ENCODE measurements at places on chromosomes 6 and 20. TPM values are rescaled to one million over a fixed set of nuclear protein-coding genes. Genes with fewer than 3 reads are reported as not detected.
A peak's percentile ranks its signal among the peaks of the same experiment; 100 is the strongest.

SEMG1 gene
- not detected for total RNA-seq

GNL1 gene
- 36.9 TPM for total RNA-seq

TCF15 gene
- total RNA-seq, result not detected

TREM2 gene
- total RNA-seq, result not detected

GTSF1L gene
- total RNA-seq, result not detected

DXO gene
- 30.5 TPM for total RNA-seq

LTB gene
- total RNA-seq, result not detected

SOX18 gene
- not detected for total RNA-seq

TOX2 gene
- total RNA-seq, result not detected

ZBTB46 gene
- total RNA-seq, result 9.6 TPM

POM121L2 gene
- total RNA-seq, result not detected

SLC2A10 gene
- 7.9 TPM for total RNA-seq

UBD gene
- 6.2 TPM for total RNA-seq

PTCHD4 gene
- 16.2 TPM for total RNA-seq

DNA sequence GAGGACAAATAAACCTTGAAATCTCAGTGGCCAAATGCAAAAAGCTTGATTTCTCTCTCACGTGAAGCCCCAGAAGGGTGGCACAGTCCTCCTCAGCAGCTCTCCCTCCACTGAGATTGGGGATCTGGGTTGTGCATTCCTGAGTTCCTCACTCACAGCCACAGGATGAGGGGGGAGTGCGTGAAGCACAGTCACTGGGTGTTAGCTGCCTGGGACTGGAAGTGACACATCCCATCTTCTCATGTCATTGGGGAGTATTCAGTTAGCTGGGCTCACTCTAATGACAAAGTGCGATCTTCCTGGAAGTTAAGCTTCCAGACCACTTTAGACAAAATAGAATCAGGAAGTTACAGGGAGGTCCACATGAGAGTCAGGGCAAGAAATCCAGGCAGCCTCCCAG, 192.2 kb upstream of the LRFN2 start:
- DNase-seq, result no peak

GRCh38 chr6:121600389-121601168, 165.1 kb downstream of the GJA1 start:
- DNase-seq, result no peak

GRCh38 chr6:135328136-135328535, 147.0 kb downstream of the MYB start:
- DNase-seq, result no peak

GRCh38 chr20:40814631-40814960, 125.6 kb upstream of the MAFB start:
- no peak for DNase-seq

- DNase-seq, result peak; percentile 64
Measured at GRCh38 chr6:128515550-128516513, 4.6 kb downstream of the PTPRK start.

DNA sequence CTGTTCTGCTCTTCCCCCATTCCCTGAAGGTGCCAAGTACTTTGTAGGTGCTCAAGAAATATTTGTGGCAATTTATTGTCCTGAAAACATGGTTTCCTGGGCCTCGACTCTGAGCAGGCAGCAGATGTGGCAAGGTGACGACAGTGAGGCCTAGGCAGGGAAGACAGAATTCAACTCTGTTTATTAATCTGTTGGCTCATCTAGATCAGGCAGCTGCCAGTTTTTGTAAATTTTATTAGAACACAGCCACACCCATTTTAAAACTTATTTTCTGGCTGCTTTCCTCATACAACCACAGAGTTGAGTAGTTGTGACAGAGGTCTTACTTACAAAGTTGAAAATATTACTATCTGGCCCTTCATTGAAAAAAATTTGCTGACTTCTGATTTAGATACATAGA, 24.5 kb downstream of the MAPK14 start:
- DNase-seq, result no peak

DNA sequence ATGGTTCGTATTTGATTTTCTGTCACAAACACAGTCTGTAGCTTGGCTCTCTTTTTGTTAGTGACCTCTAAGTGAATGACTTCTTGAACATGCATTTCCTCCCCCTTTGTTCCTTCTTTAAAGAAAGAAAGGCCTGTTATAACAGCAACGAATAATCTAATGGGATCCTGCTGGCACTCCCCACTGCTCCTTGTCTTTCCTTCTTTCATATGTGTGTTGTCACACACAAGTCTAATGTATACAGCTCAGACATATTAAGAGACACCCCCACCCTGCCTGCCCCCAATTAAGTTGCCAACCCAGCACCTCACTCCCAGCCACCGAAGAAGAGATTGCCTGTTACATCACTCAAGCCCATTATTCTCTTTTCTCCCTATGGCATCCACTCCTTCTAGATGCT, 4.9 kb upstream of the SAMD5 start:
- no peak for DNase-seq

DNA sequence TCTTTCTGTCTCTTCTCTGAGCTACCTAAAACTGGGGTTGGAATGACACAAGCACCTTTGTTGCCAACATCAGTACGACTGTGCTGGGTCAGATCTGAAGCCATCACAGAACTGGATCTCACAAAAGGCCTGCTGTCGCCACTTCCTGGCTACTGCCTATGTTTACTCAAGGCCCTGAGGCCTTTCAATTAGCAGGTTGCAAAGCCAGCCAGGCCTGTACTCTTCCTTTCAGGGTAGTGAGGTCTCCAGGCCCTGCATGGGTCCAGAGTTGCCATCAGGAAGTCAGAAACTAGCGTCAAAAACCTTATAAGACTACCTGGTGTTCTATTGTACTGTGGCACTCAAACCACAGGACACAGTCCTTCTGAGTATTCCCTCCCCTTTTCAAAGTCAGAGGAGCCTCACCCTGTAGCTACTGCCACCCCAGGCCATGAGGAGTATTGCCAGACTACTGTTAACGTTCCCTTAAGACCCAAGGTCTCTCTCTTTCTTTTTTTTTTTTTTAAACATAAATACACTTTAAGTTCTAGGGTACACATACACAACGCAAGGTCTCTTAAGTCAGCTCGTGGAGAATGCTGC, 937.4 kb upstream of the GJE1 start:
- DNase-seq, result no peak

DNA sequence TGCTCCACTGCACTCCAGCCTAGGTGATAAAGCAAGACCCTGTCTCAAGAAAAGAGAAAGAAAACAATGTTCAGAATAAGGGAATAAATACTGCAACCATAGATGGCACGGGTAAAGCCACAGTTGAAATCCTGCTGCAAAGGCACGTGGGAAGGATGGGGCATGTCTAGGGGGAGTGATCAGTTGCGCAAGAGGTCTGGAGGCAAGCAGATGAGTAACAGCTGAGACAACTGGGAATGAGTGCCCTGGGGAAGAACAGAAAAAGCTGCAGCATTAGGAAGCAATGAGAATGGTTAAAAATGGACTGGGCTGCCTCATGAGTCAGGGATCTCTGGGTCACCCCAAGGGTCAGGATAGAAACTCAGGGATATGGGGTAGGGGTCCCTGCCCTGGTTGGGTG, 96.3 kb downstream of the GMPR start:
- peak; percentile 40 for DNase-seq

DNA sequence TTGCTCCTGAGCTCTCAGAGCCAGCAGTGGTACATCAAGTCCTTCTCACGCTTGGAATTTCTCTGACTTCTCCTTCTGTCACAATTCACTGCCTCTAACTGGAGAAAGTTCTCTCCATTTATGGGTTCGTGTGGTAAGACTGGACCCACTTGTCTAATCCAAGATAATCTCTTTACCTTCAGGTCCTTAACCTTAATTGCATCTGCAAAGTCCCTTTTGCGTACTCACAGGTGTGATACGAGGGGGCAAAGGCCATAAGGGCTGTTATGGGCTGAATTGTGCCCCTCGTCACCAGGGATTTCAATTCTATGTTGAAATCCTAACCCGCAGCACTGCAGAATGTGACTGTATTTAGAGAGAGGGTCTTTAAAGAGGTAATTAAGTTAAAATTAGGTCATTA, 27.5 kb upstream of the TBC1D22B start:
- DNase-seq, result no peak

DNA sequence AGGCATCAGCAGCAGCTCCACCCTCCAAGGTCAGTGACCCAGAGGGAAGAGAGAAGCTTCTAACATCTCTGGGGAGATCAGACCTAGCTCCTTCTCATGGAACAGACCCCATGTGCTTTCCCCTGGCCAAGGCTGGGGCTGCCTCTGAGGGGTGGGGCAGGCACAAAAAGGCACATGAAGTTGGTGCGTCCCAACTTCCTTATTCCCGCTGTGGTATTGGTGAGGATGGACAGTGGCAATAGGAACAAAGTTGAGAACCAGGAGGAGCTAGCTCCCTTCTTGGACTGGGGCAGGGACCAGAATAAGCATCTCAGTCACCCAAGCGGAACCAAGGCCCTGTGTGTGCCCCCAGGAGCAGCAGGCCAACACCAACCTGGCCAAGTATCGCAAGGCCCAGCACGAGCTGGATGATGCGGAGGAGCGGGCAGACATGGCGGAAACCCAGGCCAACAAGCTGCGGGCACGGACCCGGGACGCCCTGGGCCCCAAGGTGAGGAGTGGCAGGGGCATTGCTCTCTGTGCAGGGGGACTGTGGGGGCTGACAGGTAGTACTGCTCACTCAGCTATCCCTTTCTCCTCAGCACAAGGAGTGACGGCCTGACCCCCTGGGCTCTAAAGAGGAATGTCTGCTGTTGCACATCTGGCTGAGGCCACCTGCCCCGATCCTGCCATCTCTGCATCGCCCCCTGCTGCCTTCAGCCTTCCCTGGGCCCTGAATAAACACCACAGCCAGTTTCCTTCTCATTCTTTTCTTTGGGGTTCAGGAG, 46.1 kb downstream of the MYH7B start:
- no peak for DNase-seq

GRCh38 chr6:48505621-48506020, 394.6 kb upstream of the PTCHD4 start:
- DNase-seq, result peak; percentile 2

- DNase-seq, result no peak
Measured at GRCh38 chr6:166297606-166298005, 10.6 kb downstream of the PRR18 start.

- DNase-seq, result peak; percentile 50
Measured at GRCh38 chr20:14055127-14055742, 59.9 kb downstream of the MACROD2 start.

DNA sequence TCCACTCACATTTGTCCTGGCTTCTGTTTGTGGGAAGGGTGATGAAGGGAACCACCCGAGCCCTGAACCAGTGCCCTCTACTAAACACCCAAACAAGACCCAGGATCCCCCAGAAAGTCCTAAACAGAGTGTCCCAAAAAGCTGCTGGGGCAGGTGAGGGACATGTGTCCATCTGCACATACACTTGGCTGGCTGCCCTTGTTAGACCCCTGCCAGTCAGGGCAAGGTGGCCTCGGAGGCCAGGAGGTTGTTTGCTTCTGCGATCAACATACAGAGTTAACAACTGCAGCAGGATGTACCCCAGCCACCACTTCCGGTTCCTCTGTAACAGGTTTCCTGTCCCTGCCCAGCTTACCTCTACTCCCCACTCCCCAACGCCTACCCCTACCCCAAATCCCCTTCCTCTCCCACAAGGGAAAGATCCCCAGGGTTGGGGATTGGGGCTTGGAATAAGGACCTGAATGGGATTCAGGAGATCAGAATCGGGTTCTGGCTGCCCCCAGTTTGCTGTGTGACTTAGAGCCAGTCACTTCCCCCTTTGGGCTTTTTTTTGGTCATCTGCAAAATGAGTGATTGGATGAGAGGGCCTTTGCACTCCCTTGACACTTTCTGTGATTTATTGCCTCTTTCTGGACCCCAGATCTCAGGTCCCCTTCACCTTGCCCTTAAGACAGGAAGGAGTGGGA, 13.9 kb downstream of the DEF6 start:
- DNase-seq, result no peak

- no peak for DNase-seq
Measured at GRCh38 chr6:90224196-90224595, 72.4 kb downstream of the BACH2 start.

DNA sequence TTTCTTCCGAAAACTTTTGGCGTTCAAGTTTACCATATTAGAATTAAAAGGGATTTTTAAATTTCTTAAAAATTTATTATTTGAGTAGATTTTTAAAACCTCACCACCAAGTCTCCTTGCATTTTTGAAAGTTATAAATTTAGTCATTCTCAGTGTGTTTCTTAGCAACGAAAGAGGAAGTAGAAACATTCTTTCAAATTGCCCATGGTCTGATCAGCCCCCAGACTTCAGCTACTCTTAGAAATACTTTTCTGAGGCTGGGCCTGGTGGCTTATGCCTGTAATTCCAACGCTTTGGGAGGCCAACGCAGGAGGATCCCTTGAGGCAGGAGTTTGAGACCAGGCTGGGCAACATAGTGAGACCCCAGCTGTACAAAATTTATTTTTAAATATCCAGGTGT, 15.1 kb upstream of the RTF2 start:
- no peak for DNase-seq
